Nephron progenitor cell (in vitro differentiated cells): ENCODE measurements at places on chromosomes 2 and 18.

GRCh38 chr2:22703286-22703920, 681.6 kb upstream of the KLHL29 start:
- no peak for DNase-seq

GRCh38 chr2:40975151-40975550, 523.3 kb upstream of the SLC8A1 start:
- DNase-seq: no peak

DNA sequence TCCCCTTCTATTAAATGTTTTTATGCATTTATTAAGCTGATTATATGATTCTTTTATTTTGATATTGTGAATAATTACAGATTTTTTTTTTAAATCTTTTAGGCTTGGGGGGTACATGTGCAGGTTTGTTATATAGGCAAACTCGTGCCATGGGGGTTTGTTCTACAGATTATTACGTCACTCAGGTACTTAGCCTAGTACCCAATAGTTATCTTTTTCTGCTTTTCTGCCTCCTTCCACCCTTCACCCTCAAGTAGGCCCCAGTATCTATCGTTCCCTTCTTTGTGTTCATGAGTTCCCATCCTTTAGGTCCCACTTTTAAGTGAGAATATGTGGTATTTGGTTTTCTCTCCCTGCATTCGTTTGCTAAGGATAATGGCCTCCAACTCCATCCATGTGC, 92.2 kb upstream of the CWC22 start:
- DNase-seq: no peak

GRCh38 chr18:60452421-60452820, 79.8 kb upstream of the MC4R start:
- DNase-seq: no peak

- no peak for DNase-seq
Observed at GRCh38 chr2:237459741-237460174, 27.3 kb upstream of the MLPH start.

DNA sequence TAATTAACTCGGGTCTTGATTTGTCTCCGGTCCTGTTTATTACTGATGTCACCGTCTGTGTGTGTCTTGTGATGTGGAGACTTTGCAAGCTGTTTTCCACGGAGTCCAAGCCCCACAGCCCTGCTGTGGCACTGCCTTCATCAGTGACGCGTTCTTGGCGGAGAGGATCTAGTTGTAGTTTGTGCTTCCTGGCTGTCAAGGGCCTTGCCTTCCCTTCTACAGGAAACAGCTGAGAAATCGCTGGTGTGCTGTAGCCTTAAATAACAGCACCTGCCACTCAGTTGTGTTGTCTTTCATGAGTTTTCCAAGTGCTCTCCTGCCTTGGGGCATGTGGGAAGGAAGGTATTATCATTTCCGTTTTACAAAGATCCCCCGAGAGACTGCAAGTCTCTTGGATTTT, 26.3 kb downstream of the CTIF start:
- no peak for DNase-seq

GRCh38 chr2:106833256-106833655, 52.7 kb downstream of the ST6GAL2 start:
- DNase-seq: no peak

DNA sequence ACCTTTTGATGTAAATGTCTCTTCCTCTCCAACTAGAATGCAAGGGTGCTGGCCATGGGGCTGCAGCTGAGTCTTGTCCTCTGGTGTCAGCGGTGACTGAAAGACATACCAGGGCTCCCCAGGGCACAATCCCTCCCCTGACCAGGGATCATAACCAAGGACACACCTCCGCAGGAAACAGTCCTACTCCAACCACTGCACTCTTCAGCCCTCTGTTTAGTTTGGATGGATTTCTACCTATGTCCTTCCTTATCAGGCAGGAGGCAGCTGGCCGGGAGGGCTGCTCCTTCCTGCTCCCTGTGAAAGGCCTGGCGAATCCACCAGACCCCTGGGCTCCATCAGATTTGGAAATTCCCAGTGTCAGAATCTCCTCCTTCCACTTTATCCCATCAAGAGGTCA, 185.2 kb upstream of the ID2 start:
- no peak for DNase-seq

DNA sequence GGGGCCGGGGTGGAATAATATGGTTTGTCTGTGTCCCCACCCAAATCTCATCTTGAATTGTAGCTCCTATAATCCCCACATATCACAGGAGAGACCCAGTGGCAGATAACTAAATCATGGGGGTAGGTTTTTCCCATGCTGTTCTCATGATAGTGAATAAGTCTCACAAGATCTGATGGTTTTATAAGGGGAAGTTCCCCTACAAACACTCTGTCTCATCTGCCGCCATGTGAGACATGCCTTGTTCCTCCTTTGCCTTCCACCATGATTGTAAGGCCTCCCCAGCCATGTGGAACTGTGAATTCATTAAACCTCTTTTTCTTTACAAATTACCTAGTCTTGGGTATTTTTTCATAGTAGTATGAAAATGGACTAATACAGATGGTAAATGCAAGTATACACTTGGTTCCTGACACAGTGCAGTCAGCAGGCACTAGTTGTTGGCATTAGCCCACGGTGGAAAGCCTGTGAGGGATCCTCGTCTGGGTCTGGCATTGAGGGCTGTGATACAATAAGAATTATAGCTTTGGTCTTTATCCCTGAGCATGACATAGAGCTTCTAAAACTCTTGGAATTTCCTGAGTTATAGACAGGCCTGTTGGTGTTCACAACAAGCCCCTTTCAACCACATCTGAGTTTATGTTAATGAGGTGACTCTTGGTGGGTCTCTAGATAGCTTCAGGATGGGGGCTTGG, 135.8 kb downstream of the CABLES1 start:
- DNase-seq: no peak

GRCh38 chr2:71833855-71834560, 313.7 kb downstream of the CYP26B1 start:
- DNase-seq: no peak

DNA sequence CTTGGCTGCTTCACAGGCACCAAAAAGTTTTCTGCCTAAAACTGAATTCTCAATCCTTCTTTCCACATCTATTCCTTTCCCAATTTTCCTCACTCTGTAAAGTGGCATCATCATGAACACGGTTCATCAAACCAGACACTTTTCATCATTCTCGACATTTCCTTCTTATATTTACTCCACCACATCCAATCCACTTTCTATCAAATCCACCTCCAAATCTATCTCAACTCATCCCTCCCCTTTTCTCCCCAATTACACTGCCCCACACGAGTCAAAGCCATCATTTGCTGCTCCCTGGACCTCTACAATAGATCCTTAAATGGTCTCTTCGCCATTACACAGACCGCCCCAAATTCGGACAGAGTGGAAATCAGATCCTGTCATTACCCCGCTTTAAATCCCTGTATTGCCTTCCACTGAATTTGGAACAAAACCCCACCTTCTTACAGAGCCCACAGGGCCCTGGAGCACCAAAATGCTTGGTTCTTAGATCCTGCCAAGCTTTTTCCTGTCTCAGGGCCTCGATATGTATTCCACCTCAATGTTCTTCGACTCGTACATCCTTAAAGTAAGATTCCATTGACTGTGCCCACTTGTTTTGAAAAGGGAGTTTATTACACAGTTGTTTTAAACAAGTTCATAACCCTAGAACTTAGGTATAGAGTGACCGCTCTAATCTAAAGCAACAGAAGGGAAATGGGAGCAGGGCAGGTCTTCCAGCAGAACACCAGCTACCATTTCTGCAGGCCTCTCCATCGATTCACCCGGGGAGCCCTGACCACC, 856 bp downstream of the ACAA2 start:
- no peak for DNase-seq

DNA sequence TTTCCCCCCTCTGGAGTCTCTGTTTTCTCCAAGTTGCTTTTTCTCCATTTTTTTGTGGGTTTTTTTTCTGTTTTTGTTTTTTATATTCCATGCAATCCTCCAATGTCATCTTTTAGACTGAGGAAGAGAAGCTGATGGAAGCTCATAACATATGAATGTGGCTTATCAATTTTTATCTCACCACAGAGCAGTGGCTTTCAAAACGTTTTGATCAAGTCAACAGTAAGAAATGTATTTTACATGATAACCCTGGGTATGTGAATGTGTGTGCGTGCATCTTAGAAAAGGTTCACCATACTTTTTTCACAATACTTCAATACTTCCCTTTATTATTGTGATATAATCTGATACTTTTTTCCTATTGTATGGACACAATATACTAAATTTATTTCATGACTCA, 64.6 kb upstream of the CDCA7 start:
- no peak for DNase-seq

DNA sequence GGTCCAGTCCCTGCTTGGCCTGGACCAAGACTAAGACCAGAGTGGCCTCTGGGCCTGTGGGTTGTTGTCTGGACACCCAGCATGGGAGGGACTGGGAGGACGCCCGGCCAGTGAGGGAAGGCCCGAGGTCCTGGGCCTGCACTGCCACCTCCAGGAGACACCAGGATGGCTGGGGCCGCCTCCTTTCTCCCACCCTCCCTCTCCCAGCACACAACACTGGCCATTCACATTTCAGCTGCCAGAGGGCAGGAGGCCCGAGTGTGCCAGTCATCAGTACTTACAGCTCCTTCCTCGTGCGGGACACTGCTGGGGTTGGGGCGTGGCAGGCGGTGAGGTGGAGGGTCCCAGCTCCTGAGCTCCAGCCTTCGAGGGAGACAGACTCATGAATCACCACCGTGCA, 133.5 kb downstream of the ASB1 start:
- DNase-seq: no peak
